Thymus (tissue), 14 donors: ENCODE measurements at places on chromosomes 2 and 18. TPM values are rescaled to one million over a fixed set of nuclear protein-coding genes. Genes with fewer than 3 reads are reported as not detected.

GKN1 gene
- total RNA-seq = 1.4 TPM

PREPL gene
- 28.6 TPM for total RNA-seq

FN1 gene
- total RNA-seq = 222 TPM

PIK3C3 gene
- 54.4 TPM for total RNA-seq

DNA sequence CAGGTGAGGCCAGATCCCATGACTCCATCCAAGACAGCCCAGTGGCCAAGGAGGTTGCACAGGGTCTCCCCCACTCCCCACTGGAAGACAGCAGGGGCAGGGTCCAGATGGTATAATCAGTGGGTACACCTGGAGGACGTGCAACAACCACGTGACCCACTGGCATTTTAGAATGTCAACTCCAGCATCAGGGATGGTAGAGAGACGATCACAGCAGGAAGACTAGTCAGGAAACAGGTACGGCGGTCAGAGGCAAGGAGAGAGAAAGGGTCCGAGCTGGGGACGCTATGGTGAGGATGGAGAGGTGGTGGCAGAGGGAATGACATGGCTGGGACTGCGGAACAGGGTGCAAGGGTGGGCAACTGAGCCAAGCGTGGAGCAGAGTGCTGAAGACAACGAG lies 23.0 kb downstream of the SERTAD2 start:
- DNase-seq = no peak

DNA sequence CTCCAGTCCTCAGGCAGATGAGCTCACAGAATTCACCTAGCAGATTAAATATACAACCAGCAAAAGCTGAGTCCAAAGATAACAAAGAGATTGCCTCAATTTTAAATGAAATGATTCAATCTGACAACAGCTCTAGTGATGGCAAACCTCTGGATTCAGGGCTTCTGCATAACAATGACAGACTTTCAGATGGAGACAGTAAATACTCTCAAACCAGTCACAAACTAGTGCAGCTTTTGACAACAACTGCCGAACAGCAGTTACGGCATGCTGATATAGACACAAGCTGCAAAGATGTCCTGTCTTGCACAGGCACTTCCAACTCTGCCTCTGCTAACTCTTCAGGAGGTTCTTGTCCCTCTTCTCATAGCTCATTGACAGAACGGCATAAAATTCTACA lies 86.0 kb downstream of the PTRHD1 start:
- no peak for DNase-seq

- no peak for DNase-seq
These were observed 61.8 kb upstream of the SLC66A3 start for GRCh38 chr2:11093467-11093866.

- DNase-seq = no peak
These were observed 9.1 kb downstream of the ZCCHC2 start for GRCh38 chr18:62531931-62532330.

- DNase-seq = no peak
These were observed 12.1 kb downstream of the MXD1 start for GRCh38 chr2:69926849-69927515.

TPGS2 gene
- total RNA-seq = 83.5 TPM

DES gene
- total RNA-seq = 3.4 TPM

HAAO gene
- total RNA-seq = 4.6 TPM
